ENCODE measurements at places on chromosomes 2 and 18.

- no peak for DNase-seq
These were observed 4.7 kb downstream of the CDK5R2 start for GRCh38 chr2:218964041-218964771.

DNA sequence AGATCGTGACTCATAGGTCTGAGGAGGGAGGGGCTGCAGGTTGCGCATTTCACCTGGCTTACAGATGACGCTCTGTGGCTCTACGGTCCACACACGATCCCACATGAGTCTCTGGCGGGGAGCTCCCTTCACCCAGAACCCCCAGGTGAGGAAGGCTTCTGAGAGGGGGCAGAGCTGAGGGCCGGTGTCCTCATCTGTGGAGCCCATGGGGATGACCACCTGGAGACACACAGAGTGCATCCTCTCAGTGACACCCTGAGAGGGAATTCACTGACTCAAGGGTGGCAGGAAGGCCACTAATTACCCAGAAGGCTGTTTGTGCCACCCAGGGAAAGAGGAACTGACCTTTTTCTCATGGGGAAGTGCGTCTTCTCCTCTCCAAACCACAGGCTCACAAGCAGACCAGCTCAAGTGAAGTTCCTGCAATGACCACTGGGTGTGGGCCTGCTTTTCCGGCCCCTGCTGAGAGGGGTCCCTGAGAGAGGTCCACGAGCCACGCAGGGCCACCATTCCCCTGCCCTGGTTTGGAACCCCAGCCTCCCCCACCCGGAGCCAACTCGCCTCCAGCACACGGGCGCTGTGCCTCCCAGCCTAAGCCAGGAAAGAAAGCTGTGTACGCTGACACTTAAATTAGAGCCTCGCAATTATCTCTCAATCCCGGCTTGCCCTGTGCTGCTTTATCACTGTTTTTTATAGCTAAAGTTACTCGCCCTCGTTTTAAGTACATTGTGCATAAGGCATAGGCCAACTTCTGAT is 114.1 kb downstream of the BCL11A start:
- DNase-seq, result peak; percentile 67

DNA sequence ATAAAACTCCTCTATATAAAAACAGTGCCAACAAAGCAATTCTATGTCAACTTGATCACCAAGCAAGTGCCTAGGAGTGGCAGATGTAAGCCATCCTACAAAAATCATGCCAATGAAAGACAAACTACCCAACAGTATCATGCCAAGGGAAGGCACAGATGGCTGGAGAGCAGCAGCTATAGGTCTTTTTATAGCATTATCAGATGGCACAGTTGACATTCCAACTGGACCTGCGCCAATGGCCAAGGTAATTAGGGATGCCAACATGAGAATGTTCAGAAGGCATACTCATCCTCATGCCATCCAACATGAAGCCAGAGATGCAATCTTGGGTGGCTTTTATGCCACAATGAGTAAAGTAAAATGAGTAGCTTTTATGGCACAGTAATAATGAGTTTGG is 237.3 kb downstream of the OTX1 start:
- no peak for DNase-seq

- DNase-seq, result no peak
These were observed 7.7 kb upstream of the YWHAQ start for GRCh38 chr2:9638532-9638931.

- no peak for DNase-seq
These were observed 64.6 kb downstream of the THADA start for GRCh38 chr2:43531251-43531650.

DNA sequence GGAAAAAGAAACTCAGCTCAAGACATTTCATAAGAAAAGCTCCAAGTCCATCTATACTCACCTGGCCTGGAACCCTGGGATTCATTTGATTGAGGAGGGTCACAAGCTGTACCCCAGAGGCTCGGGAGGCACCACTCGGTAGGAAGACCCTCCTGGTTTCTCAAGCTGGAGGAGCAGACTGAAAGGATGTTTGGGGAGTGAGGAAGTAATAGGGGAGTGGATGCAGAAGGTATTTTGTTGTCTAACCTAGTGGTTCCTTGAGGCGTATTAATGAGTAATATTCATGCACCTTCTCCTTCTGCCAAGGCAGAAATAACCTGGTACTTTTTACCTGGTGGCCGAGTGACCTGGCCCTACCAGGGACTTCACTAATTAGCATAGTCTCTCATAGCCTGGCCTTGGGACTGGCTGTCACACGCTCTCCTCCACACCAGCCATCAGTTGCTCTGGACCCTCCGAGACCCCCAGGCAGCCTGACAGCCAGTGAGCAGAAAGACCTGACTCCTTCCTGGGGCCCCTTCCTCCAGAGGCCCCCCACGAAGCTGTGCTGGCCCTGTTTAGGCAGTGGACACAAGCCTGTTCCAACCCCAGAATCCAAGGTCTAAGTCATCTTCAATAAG is 161.4 kb downstream of the BCL2 start:
- DNase-seq, result no peak

DNA sequence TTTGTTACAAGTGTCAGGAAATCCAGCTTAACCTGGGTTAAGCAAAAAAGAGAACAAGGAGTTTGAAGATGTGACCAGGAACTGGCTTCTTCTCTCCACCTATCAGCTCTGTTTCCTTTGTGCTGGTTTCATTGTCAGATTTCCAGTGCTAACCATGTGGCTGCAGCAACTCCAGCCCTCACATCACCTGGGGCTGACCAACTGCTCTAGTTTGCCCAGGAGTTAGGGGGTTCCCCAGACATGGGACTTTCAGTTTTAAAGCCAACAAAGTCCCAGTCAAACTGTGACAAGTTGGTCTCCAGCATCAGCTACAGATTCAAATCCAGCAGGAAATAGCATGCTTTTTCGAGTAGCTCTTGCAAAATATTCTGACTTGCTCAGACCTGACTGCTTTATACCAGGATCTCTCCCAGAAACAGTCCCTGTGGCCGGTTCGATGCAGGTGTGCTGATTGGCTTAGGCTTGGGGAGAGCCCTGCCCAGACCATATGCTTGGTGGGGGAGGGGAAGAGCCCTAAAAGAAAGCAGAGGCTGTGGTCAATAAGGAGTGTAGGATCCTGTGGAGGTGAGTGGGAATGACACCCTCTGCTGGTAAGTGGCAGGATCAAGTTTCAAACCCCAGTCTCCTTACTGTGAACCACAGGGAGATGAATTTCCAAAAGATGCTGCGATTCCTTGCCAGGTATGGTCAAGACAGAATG is 49.5 kb downstream of the KCNE4 start:
- peak; percentile 67 for DNase-seq

Data from H7 (cell line).